ENCODE measurements at places on chromosomes 2 and 18.

GRCh38 chr2:88599527-88599926, 27.7 kb downstream of the EIF2AK3 start:
- peak; percentile 28 for DNase-seq

- no peak for DNase-seq
Observed at GRCh38 chr2:32746669-32747068, 118.8 kb downstream of the TTC27 start.

- DNase-seq: peak; percentile 86
Observed at GRCh38 chr2:37671009-37671815, at the start of gene CDC42EP3. CDC42EP3 (minus strand) TSS chr2:37671642; CDS start chr2:37646587, 25,055 bp downstream.

- DNase-seq: peak; percentile 17
Observed at GRCh38 chr2:64625299-64626145, 28.2 kb downstream of the SERTAD2 start.

GRCh38 chr18:9103376-9103873, 926 bp downstream of the NDUFV2 start:
- peak; percentile 53 for DNase-seq

DNA sequence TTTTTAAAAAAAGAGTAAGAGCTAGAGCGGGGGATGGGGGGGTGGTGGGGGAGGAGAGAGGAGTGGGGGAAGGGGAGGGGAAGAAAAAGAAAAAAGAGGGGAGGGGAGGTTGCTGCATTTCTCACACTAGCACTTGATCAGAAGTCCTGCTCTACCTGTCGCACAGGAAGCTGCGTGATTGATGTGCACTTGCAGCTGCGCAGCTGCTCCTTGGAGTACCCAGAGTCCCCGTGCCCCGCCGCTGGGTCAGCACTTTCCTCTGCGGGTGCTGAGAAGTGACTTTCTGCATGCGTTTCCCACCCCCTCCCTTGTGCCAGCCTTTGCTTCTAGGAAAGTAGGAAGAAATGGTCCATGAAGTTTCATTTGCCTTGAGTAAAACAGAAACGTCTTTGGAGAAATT, 297.3 kb downstream of the ETAA1 start:
- peak; percentile 18 for DNase-seq

GRCh38 chr2:201959626-201960025, 74.0 kb upstream of the FZD7 start:
- no peak for DNase-seq

GRCh38 chr2:43059183-43059897, 167.1 kb downstream of the ZFP36L2 start:
- peak; percentile 66 for DNase-seq

GRCh38 chr2:68046642-68047240, 16.1 kb downstream of the C1D start:
- DNase-seq: no peak

DNA sequence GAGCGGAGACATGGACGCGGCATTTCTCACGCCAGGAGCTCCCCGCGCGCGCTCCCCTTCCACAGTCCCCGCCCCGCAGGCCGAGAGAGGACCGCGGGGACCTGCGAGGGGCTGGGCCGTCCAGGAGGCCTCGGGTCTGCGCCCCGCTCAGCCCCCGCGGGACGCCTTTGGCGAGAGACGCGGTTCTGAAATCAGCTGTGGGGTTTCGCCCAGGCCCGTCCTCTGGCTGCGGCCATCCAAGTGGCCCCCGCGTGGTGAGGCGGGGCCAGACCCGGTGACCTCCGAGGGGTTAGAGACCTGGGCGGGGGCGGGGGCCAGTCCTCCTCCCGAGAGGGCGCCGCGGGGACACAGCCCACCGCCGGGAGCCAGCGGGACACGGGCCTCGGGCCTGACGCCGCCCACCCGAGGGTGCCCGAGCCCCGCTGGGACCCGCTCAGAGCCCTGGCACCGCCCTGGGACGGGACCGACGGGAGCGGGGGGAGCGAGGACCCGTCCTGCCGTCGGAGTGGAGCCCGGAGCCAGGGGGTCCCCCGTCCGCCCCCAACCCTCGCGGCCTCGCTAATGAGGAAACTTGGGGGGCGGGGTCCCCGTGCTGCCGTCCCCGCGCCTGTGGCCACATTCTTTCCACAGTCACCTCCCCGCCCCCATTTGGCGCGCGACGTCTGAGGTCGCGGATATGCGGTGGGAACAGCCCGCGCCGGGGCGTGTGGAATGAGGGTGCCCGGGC, 6.1 kb upstream of the SALL3 start:
- DNase-seq: no peak

GRCh38 chr2:118121101-118121500, 32.8 kb downstream of the INSIG2 start:
- no peak for DNase-seq

DNA sequence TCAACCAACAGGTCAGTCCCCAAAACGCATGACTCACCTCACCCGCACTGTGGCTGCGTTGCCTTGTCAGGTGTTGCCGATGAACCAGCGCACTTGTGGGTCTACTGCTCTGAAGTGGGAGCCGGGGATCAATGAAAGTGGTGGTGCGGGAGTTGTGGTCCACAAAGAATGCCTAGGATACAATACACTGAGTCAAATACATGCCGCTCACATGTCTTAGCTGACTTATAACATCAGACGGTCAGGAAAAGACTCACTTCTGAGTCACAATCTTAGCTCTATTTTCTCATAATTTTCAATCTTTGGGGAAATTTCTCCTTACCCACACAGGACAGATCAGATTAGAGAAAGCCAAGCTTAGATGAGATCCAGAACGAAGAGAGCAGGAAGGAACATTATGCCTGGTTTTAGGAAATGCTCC, 107.1 kb upstream of the STK17B start:
- DNase-seq: no peak

GRCh38 chr2:44237221-44237620, 38.1 kb upstream of the SLC3A1 start:
- no peak for DNase-seq

- DNase-seq: no peak
Observed at GRCh38 chr2:204046145-204046544, 109.6 kb downstream of the ICOS start.

DNA sequence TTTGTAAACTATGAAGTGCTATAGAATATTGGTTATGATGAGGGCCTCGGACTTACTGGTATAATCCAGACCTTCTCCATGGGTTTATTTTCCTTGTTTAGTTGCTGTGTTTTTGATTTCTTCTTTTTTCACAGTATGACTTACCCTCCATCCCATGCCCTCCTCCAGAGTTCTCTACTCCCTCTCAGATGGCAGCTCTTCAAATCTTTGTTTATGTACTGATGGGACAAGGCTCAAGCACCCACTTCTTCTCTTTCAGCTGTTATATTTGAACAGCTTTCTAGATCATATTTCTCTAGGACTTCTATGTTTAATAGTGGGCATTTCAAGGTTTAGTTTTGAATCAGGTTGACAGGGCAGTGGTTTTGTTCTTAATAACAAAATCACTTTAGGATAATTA, 43.9 kb downstream of the CLIP4 start:
- DNase-seq: no peak

GRCh38 chr2:184305105-184305504, 293.2 kb upstream of the ZNF804A start:
- peak; percentile 25 for DNase-seq

- DNase-seq: peak; percentile 44
Observed at GRCh38 chr18:36451454-36452251, 154.1 kb downstream of the FHOD3 start.

GRCh38 chr18:77442393-77442792, 192.7 kb downstream of the GALR1 start:
- no peak for DNase-seq

GRCh38 chr2:4656326-4656725, 953.0 kb downstream of the DCDC2C start:
- DNase-seq: no peak

- no peak for DNase-seq
Observed at GRCh38 chr2:232249096-232249495, 129.5 kb upstream of the ALPP start.

DNA sequence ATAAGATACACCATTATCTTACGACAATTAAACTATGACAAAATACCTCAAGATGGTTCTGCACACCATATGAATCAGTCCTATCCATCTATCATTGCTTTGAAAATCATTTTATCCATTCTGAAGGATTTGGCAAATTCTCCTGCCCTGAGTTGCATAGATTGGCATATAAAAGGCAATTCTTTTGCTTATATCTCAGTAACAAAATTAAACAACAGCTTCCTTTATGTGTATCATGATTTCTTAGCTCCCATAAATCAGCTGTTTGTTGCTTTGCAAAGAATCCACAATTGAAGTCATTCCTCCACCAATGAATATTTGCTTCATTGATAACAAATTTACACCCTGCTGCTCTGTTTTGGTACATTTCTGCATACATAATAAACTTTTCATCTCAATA, 61.7 kb downstream of the ITGB6 start:
- no peak for DNase-seq

DNA sequence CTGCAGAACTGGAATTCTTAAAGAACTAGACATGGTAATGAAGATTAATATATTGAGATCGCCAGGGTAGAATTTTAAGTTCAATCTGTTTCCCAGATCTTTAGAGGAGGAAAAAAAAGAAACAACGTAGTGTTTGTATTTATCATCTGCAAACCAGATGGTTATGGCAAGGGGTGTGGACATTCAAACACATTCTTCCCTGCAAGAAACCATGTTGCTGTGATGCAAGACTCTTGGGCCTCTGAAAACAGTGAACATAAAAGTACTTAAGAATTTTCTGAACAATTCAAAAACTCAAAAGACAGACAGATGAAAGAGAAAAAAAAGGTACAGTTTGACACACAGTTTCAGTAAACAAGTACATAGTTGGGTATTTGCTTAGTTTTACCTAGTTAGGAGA, 35.6 kb downstream of the COL5A2 start:
- DNase-seq: no peak

DNA sequence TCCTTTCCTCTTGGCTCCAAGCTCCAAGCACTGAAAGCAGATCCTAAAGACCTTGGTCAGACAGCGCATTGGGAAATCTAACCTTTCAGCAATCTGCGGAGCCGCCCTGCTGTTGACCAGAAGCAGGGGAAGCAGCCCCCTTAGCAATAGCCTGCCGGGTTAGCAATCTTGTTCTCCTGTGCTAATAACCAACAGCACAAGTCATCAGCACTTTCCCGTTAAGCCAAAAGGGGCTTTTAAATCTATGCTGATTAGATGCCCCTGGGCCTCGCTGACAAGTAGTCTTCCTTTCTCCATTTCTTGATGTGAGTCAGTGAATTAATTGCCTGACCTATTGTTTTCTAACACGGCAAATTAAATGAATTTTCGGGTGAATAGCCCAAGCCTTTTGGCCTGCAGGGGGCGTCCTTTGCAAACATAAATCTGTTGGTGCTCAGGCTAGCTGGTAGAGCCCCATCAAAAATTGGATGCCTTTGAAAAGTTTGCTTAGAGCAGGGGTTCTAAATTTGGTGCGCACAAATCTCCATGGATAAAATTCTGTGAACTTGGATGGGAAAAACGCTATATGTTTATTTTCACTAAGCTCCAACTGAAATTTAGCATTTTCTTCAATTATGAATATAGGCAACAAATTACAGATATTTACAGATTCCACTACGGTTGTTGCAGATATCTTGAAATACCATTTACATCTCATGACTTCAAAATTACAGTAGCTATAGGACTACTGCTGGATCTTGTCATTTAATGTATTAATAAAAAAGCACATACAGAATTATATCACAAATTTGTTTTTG, 24.6 kb downstream of the MAIP1 start:
- DNase-seq: peak; percentile 71

GRCh38 chr2:168992591-168993349, 38.4 kb downstream of the ABCB11 start:
- DNase-seq: no peak

DNA sequence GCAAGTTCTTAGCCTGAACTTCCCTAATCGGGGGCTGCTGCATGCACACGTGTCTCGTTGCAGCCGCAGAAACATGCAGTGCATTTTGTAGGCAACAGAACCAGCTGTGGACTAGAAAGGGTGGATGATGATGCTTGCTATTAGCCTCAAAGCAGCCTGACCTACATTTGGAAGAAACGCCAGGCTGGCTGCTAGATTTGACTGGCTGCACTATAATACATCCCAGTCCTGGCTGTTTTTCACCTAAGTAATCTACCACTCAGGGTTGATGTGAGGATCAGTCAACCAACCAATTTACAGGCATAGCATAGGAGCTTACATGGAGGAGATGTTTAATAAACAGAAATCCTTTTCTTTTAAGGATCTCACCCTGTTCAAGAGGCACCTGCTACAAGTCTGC, 56.4 kb upstream of the SPP2 start:
- no peak for DNase-seq

DNA sequence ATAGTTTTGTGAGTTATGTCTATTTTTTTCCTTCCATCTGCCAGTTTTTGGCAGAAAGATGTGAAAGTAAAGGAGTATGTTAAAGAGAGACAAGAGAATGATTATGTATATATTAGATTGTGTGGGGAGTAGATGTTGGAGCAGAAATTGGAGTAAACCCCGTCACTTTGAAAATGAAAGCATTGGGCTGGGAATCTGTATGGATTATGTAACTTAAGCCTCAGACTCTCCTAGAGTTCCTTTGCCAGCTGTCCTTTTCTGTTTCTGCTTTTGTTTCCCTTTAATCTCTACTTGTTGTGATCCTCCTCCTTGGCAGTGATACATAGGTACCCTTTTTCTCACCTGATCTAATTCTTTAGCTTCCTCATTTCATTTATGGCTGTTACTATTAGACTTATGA, 19.2 kb downstream of the CCDC138 start:
- DNase-seq: peak; percentile 7

GRCh38 chr2:12931186-12931844, 214.6 kb downstream of the TRIB2 start:
- peak; percentile 7 for DNase-seq

- no peak for DNase-seq
Observed at GRCh38 chr2:118177318-118177717, 89.0 kb downstream of the INSIG2 start.

- DNase-seq: no peak
Observed at GRCh38 chr2:190838492-190838910, 42.1 kb upstream of the GLS start.

GRCh38 chr2:156380117-156380645, 47.7 kb upstream of the NR4A2 start:
- DNase-seq: no peak

DNA sequence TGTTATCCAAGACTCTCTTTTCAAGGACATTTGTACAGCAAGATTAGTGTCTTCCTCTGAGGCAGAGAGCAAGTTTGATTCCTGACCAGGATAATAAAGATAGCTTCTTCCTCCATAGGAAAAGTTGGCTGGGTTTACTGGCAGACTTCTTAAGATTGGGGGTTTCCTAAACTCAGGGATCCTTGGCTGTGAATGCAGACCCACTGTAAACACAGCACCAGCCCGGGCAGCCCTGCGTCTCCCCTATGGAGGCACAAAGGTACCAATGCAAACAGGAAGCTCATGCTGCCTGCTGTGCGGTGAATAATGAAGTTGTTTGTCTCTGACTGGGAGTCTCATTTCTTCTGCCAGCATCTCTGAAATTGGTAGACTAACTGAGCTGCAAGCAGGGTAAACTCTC, 96.2 kb upstream of the ARHGAP28 start:
- DNase-seq: peak; percentile 97
